ENCODE measurements at places on chromosomes 13 and 19. TPM values are rescaled to one million over a fixed set of nuclear protein-coding genes. Genes with fewer than 3 reads are reported as not detected.

GRCh38 chr13:73397496-73398305, 338.9 kb downstream of the KLF5 start:
- H3K4me1 ChIP-seq: no peaks in the 10 kb centered on the region
- H3K36me3 ChIP-seq: no peaks in the 10 kb centered on the region
- H3K27me3 ChIP-seq: no peaks in the 10 kb centered on the region
- H3K27ac ChIP-seq: no peak overlapping the region

CKM gene
- not detected for polyA plus RNA-seq

- H3K27me3 ChIP-seq: no peaks in the 10 kb centered on the region
- no peak for DNase-seq
- no peak overlapping the region for H3K4me3 ChIP-seq
- H3K36me3 ChIP-seq: no peaks in the 10 kb centered on the region
- no peak overlapping the region for H3K27ac ChIP-seq
Measured at GRCh38 chr13:64278493-64278892, 2862.8 kb upstream of the PCDH20 start.

- H3K27ac ChIP-seq: no peak overlapping the region
- no peaks in the 10 kb centered on the region for H3K4me1 ChIP-seq
- DNase-seq: no peak
- no peak overlapping the region for H3K4me3 ChIP-seq
- H3K36me3 ChIP-seq: peaks cover 84% of the 10 kb centered on the region
- no peaks in the 10 kb centered on the region for H3K27me3 ChIP-seq
Measured at GRCh38 chr13:98014766-98015165, 61.3 kb downstream of the IPO5 start.

- H3K27ac ChIP-seq: no peak overlapping the region
- no peak for DNase-seq
- H3K4me3 ChIP-seq: no peak overlapping the region
- no peaks in the 10 kb centered on the region for H3K4me1 ChIP-seq
- no peaks in the 10 kb centered on the region for H3K36me3 ChIP-seq
- no peaks in the 10 kb centered on the region for H3K27me3 ChIP-seq
Measured at GRCh38 chr13:35718084-35718483, 241.6 kb upstream of the MAB21L1 start.

- DNase-seq: peak; percentile 24
- no peak overlapping the region for H3K4me3 ChIP-seq
- H3K36me3 ChIP-seq: no peaks in the 10 kb centered on the region
- H3K27me3 ChIP-seq: no peaks in the 10 kb centered on the region
Measured at GRCh38 chr19:4181053-4181508, 1.3 kb downstream of the SIRT6 start.
